ENCODE measurements at places on chromosomes 11 and 22.

- no peak for DNase-seq
These were observed 198.2 kb downstream of the IGLL1 start for GRCh38 chr22:23381661-23382427.

DNA sequence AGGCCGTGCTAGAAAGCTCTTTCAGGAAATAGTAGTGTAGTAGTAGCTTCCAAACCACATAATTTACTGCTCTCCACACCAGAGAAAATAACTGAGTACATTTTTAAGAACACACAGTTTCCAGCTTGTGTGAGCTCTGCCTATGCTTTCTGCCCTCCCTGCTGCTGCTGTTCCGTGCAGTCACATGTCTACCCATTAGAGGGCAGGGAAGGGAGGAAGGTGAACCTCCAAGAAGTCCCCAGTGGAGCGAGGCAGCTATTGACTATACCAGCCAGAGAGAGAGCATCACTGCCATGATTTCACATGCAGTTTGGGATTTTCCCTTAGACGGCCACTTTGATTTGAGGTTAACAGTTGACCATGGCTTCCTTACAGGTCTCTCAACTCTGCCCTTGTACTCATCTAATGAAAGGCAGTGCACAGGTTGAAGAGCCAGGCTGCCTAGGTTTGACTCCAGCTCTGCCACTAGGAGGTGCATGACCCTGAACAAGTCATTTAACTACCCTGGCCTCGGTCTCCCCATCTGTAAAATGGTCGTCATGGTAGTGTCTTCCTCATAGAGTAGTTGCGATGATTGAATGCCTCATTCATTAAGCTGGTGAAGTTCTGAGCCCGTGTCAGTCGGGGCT lies 19.7 kb upstream of the CTTN start:
- no peak for DNase-seq

- no peak for DNase-seq
These were observed 101.0 kb downstream of the USP35 start for GRCh38 chr11:78289552-78290292.

GRCh38 chr11:117878939-117879475 lies 2.5 kb upstream of the FXYD6 start:
- DNase-seq = no peak

DNA sequence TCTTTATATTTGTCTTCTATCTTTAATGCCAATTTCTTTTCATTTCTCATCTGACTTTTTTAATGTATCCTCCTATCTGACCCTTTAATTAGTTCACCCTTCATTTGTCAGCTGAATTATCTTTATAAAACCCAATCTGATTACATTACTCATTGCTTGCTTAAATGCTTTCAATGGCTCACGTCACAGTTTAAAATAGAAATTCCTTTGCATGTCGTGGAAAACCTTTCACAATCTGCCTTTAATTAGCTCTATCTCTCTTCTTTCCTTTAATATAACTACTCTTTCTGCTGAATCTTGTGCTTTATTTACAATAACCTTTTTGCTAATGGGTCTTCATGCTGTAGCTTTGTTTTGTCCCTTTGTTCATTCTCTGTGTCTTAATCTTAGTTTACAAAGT lies 125.7 kb downstream of the DYNC2H1 start:
- DNase-seq = no peak

DNA sequence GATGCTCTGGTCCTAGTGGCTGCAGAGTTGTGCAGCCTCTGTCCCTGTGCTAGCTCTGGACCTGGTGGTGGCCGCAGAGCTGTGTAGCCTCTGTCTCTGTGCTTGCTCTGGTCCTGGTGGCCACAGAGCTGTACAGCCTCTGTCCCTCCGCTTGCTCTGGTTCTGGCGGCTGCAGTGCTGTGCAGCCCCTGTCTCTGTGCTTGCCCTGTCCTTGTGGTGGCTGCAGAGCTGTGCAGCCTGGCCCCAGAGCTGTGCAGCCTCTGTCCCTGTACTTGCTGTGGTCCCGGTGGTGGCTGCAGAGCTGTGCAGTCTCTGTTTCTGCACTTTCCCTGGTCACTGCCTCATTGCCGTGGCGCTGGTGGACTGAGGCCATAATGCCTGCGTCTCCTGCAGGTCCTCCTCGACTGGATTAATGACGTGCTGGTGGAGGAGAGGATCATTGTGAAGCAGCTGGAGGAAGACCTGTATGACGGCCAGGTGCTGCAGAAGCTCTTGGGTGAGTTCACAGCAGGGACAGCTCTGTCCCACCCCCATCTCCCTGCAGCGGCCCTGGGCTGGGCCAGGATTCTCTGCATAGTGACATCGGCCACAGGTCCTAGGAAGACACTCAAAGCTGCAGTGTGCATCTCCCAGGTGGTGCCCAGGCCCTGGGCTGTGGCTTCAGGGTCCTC lies 61.9 kb upstream of the PARVG start:
- DNase-seq = no peak

GRCh38 chr11:95088946-95089619 lies 563 bp upstream of the ENDOD1 start:
- peak; percentile 81 for DNase-seq

DNA sequence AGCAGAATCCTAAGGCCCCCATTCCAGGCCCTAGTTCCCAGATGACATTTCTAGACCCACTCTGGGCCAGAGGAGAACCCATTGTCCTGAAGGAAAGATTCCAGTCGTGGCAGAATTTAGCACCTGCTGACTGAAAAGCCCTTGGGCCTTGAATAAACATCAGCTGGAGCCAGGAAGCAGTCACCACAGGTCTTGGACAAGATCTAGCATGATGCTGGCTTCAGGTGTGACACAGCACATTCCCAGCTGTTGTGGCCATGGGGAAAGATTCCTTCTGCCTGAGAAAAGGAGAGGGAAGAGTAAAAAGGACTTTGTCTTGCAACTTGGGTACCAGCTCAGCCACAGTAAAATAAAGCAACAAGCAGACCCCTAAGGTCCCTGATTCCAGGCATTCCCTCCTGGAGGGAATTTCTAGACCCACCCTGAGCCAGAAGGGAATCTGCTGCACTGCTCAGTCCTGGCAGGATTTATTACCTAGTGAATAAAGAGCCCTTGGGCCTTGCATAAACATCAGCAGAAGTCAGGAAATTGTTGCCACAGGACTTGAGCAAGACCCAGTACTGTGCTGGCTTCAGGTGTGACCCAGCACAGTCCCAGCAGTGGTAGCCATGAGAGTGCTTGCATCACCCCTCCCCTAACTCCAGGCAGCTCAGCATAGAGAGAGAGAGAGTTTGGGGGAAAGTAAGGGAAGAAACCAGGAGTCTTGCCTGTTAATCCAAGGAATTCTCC lies 42.5 kb upstream of the PAMR1 start:
- DNase-seq = no peak

DNA sequence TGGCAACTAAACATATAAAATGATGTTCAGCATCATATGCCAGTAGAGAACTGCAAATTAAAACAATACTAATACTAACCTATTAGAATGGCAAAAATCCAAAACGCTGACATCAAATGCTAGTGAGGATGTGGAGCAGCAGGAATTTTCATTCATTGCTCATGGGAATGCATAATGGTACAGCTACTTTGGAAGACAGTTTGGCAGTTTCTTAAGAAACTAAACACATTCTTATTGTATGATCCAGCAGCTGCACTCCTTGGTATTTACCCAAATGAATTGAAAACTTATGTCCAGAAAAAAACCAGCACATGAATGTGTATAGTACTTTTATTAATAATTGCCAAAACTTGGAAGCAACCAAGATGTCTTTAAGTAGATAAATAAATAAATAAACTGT lies 258.0 kb downstream of the TENM4 start:
- no peak for DNase-seq

DNA sequence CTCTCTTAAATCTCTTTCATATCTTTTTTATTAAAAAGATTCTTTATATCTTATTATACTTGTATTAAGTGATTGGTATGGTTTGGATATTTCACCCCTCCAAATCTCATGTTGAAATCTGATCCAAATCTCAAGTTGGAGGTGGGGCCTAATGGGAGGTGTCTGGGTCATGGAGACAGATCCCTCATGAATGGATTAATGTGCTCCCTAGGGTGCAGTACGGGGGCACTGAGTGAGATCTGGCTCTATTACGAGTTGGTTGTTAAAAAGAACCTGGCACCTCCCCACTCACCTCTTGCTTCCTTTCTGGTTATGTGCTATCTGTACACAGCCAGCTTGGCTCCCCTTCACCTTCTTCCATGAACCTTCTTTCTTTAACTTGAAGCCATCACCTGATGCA lies 149.6 kb downstream of the CWF19L2 start:
- no peak for DNase-seq

- DNase-seq = no peak
These were observed 34.4 kb upstream of the CD5 start for GRCh38 chr11:61067782-61068446.

GRCh38 chr11:59173080-59173963 lies 1.4 kb downstream of the DTX4 start:
- no peak for DNase-seq

- DNase-seq = no peak
These were observed 4.2 kb upstream of the SYT8 start for GRCh38 chr11:1830322-1831223.

GRCh38 chr11:9461760-9462134 lies 935 bp downstream of the ZNF143 start:
- DNase-seq = no peak

- no peak for DNase-seq
These were observed 527.0 kb downstream of the TBC1D22A start for GRCh38 chr22:47289336-47289985.

GRCh38 chr11:117369534-117369933 lies 41.9 kb downstream of the CEP164 start:
- DNase-seq = peak; percentile 69

DNA sequence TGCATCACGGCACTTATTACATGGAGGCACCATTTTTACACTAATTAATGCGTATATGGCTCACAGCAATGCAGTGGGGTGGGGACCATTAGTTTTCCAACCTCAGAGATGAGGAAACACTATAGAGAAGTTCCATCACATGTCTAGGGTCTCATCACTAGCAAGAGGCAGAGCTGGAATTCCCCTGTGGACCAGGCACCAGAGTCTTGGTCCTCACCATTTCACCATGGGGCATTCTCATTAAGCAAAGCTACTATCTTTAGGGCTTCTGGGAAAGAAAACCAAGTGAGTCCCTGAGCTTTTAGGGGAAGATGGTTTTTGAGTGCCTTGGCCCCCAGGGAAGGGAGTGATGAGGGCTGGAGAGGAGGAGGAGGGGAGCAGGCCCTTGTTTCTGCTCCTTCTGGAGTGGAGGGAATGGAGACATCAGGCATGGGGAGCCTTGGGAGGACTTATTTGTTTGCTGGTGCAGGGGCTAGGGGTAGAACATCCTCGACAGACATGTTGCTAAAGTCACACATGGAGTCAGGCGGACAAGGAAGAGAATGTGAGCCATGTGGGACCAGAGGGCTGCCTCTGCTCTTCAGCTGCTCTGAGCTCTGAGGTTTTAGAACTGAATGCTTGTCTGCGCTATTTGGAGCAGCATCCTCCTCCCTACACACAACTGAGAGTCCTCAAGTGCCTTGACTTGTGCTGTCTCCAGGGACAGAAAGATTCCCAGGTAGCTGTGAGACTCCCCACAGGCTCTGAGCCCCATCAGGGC lies 40.3 kb upstream of the ZBED5 start:
- no peak for DNase-seq

DNA sequence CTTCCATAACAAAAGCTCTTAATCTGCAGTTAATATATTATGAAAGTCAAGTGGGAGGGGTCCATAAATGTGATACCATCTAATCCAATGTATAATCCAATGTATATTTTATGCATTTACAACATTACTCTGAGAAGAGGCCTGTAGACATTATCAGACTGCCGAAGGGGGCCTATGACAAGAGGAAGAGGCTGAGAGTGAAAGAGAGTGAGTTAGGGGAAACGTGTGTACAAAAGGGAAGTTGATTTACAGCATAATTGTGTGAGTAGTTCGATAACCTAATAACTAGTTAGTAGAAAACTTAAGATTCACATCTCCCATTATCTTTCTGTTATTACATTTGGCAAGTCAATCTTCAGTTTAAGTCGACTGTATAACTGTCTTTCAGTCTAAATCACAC lies 86.6 kb downstream of the DDX10 start:
- DNase-seq = no peak

GRCh38 chr11:72814286-72815109 lies at the start of gene ATG16L2:
Gene ATG16L2 (plus strand): TSS chr11:72814411. CDS start chr11:72814446, 35 bp downstream.
- peak; percentile 65 for DNase-seq

- no peak for DNase-seq
These were observed 50.1 kb downstream of the ACER3 start for GRCh38 chr11:76910620-76911414.

DNA sequence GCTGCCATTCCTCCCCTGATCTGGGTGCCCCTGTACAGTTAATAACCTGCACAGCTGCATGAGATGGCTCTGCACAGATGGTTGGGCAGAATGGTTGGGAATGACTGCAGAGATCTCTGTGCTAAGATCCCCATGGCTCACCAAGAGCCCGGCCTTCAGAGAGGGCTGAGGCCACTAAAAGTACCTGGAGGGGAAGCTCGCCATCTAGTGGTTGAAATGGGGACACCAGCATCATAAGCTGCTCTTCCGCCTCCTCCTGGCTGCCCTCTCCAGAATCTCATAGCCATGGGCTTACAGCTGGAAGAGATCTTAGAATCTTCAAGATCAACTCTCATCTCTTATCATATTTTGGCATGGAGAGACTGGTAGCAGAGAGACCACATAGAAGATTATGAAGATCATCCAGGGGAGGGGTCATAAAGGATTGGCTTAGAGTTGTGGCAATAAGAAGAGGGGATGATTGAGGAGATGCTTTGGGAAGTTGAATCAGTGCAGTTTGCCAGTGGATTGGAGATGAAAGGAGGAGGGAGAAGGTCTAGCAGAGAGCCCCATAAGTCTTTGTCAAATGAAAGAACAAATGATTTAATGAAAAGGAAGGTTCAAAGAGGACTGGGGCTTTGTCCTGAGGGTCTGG lies 22.0 kb upstream of the TLCD5 start:
- peak; percentile 71 for DNase-seq

DNA sequence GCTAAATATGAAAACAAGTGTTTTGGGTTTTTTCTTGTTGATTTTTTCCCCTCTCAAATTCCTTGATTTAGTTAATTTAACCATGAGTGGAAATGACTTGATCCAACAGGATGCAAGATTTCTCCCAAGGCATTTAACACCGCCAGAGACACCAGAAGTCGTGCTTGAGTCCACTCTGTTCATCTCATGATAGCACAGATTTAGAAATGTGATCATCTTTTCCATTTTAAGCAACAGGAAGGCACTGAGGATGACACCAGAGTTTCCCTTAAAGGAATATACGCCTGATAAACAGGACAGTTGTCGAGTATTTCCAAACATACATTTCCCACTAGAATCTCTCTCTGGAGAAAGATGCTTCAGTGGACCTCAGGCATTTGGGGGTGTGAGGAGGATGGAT lies 318.7 kb downstream of the CADM1 start:
- DNase-seq = no peak

GRCh38 chr11:9203691-9204311 lies 61.3 kb downstream of the DENND5A start:
- peak; percentile 10 for DNase-seq

- no peak for DNase-seq
These were observed 28.3 kb downstream of the EFCAB6 start for GRCh38 chr22:43783777-43784176.

Data from muscle of arm (tissue), 14 donors.